Mesothelial cell of epicardium (in vitro differentiated cells): ENCODE measurements at places on chromosomes 5 and 9.

GRCh38 chr5:66960369-66961137 is 236.0 kb downstream of the CD180 start:
- DNase-seq = no peak
- H3K27me3 ChIP-seq = no peaks in the 10 kb centered on the region
- H3K27ac ChIP-seq = peak overlapping the region; percentile 86
- no peaks in the 10 kb centered on the region for H3K36me3 ChIP-seq

DNA sequence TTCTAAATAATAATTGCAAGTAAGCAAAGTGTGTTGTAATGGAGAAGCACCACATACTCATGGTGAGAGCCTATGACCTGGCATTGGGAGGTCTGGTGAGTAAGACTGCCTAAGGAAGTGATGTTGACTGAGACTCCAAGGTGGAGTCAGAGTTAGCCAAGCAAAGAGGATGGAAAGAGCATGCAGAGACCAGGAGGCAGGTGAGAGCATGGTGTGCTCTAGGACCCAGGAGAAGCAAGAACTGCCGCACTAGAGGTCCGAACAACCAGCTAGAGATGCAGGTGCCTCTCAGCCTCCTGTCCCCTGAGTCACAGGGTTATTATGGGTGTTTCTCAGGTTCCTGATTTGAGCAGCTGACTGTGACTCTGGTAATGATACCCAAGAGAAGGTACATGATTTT is 27.3 kb downstream of the ANP32B start:
- no peaks in the 10 kb centered on the region for H3K27me3 ChIP-seq
- peaks cover 51% of the 10 kb centered on the region for H3K36me3 ChIP-seq
- H3K27ac ChIP-seq = no peak overlapping the region
- H3K4me3 ChIP-seq = no peak overlapping the region
- no peaks in the 10 kb centered on the region for H3K4me1 ChIP-seq

DNA sequence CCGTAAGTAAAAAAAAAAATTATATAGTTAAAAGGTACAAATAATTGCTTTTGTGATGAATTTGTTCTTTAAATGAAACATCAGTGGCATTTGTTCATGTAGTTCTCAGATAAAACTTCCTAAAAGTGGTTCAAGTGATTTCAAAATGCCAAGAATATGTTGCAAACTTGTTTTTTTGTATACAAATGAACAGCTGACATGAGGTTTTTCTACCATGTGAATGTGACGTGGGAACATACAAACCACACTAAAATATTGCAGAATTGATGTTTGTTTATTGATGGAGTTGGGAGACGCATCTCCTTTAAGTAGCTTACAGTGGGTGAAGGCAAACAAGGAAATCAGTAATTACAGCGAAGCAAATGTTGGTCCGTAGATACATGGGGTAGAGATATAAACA is 16.9 kb downstream of the BASP1 start:
- no peaks in the 10 kb centered on the region for H3K27me3 ChIP-seq
- peaks cover 35% of the 10 kb centered on the region for H3K36me3 ChIP-seq
- peaks cover 20% of the 10 kb centered on the region for H3K4me1 ChIP-seq
- no peak overlapping the region for H3K4me3 ChIP-seq

DNA sequence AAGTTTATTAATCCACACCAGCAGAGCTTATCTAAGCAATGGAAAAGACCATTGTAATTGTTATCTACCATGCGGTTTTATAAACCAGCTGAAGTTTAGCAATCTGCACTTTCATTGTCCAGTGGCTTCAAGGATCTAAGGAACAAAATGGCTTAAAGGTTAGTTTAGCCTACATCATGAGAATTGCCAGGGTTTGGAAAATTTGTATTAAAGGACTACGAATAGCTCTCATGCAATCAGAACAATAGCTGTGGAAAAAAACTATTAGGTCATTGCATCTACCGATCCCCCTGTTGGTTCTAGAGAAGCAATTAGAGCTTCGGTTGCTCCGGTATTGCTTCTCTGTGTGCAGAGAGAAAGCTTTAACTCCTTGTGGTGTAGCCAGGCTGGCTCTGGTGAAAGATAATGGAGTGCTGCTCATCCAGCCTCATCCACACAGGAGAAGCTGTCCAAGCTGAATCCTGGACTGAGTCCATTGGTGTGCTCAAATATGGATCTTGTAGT is 86.3 kb upstream of the SLC12A2 start:
- H3K4me1 ChIP-seq = peaks cover 1% of the 10 kb centered on the region
- H3K27ac ChIP-seq = no peak overlapping the region
- H3K27me3 ChIP-seq = no peaks in the 10 kb centered on the region

DNA sequence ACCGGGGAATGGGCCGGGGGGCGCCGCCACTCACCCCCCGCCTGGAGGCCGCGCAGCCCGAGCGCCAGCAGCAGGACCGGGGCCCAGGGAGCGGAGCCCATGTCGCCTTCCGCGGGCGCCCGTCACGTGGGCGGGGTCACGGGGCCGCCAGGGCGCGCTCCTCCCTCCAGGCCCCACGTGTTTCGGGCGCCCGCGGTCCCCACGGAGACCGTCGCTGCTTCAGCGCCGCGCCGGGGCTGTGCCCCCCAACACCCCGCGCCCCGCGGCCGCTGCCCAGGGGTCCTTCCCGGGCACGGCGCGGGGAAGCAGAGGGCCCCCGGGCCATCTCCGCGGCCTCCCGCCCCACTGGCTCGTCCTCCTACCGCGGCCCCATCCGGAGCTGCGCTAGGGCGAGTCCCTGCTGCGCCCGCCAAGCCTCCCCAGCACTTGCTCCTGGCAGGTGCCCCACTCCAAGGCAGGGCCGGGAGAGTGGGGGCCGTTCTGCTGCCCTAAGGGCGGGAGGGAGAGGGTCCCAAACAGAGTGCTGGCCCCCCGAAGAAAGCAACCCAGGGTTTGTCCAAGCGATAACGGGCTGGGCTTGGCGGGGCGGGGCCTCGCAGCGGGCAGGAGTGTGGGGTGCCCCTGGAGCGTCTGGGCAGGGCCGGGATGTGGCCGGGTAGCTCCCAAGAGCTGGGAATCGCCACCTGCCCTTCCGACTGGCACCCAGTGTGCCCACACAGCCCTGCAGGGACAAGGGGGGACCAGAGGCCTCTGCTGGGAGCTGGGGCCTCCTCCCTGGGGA is at the start of gene DPP7:
TSS of gene DPP7 (minus strand) at position 121 of the 781 bp plus-strand sequence. CDS start at position 101, 20 bp downstream.
- DNase-seq = peak; percentile 26
- H3K4me1 ChIP-seq = peaks cover 14% of the 10 kb centered on the region
- no peak within 1 kb of the TSS for H3K27ac ChIP-seq
- H3K27me3 ChIP-seq = no peaks in the 10 kb centered on the region
- H3K36me3 ChIP-seq = peaks cover 3% of the 10 kb centered on the region

GRCh38 chr9:135297456-135298075 is 182.0 kb upstream of the PPP1R26 start:
- H3K36me3 ChIP-seq = no peaks in the 10 kb centered on the region
- H3K4me1 ChIP-seq = no peaks in the 10 kb centered on the region
- no peak overlapping the region for H3K4me3 ChIP-seq
- no peak overlapping the region for H3K27ac ChIP-seq

- DNase-seq = no peak
- no peak overlapping the region for H3K4me3 ChIP-seq
- H3K4me1 ChIP-seq = peaks cover 7% of the 10 kb centered on the region
Measured at GRCh38 chr9:113753398-113754119, 122.5 kb upstream of the ZNF618 start.

DNA sequence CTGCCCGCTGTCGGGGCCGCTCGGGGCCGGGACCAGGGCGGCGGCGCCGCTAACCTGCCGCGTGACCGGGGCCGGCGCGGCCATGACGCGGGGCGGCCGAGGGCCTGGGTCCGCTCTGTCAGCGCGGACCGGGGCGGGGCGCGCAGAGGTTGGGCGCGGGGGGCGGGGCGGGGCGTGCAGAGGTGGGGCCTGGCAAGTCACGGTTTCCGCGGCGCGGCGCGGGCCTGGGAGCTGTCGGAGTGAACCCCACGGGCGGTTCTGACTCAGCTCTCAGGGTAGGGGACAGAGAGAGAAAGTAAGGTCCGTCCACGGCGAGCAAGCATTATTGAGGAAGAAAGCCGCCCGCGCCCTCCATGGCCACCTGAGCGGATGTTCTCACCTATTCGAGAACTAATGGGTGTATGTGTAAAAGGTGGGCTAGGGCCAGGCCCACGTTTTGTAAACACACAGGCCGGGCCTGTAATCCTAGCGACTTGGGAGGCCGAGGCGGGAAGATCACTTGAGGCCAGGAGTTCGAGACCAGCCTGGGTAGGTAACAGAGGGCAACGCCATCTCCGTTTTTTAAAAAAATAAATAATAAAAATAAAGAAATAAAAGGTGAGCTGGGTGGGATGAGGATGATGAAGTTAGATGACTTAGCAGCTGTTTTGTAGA is at the start of gene PRXL2C:
TSS of gene PRXL2C (minus strand) at position 120 of the 654 bp plus-strand sequence. CDS start at position 84, 36 bp downstream.
- H3K4me3 ChIP-seq = peak within 1 kb of the TSS; percentile 88
- DNase-seq = peak; percentile 60

GRCh38 chr5:36422952-36423351 is 121.2 kb upstream of the RANBP3L start:
- no peak overlapping the region for H3K4me3 ChIP-seq
- H3K27me3 ChIP-seq = no peaks in the 10 kb centered on the region
- peaks cover 42% of the 10 kb centered on the region for H3K4me1 ChIP-seq
- H3K27ac ChIP-seq = peak overlapping the region; percentile 78
- no peaks in the 10 kb centered on the region for H3K36me3 ChIP-seq

DNA sequence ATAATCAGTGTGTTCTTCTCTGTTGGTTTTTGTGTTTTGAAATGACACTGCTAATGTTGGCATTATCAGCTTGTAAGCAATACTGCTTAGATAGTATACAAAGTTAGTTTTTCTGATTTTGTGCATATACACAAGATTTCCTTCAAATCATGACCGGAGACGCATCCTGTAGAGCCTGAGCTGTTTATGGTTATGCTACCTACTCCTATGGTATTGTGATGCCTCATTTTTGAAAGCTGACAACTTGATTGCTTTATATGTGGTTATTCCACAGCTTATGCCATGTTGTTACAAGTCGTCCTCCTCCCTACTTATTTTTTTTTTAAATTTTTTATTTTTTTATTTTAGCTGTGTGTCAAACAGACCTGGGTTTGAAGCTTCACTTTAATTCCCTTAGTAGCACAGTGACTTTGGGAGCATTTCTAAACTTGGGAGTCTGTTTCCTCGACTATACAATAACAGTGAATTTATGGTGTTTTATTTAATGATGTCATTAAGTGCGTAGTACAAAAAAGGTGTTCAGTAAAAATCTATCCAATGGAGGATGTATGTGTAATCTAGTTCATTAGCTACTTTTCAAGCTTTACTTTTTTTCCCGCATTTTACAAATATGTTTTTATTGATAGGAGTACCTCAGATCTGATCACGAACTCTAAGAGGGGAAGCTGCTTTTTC is 59.5 kb downstream of the PARP8 start:
- no peak overlapping the region for H3K27ac ChIP-seq
- no peak overlapping the region for H3K4me3 ChIP-seq
- no peak for DNase-seq
- no peaks in the 10 kb centered on the region for H3K27me3 ChIP-seq

- H3K27me3 ChIP-seq = no peaks in the 10 kb centered on the region
- DNase-seq = no peak
- H3K4me3 ChIP-seq = peak overlapping the region; percentile 55
- no peaks in the 10 kb centered on the region for H3K36me3 ChIP-seq
- no peak overlapping the region for H3K27ac ChIP-seq
Measured at GRCh38 chr9:69034071-69034470, 1.5 kb upstream of the FXN start.

DNA sequence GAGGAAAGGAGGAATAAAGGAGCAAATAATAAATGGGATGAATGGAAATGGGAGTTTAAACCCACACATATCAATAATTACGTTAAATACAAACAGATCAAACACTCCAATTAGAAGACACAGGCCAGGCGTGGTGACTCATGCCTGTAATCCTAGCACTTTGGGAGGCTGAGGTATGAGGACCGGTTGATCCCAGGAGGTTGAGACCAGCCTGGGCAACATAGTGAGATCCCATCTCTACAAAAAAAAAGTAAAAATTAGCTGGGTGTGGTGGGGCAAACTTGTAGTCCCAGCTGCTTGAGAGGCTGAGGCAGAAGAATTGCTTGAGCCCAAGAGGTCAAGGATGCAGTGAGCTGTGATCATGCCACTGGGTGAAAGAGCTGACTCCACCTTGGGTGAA is 3.7 kb downstream of the BAAT start:
- H3K4me1 ChIP-seq = peaks cover under 1% of the 10 kb centered on the region
- no peaks in the 10 kb centered on the region for H3K27me3 ChIP-seq
- H3K4me3 ChIP-seq = no peak overlapping the region
- H3K27ac ChIP-seq = no peak overlapping the region
- peaks cover 19% of the 10 kb centered on the region for H3K36me3 ChIP-seq

DNA sequence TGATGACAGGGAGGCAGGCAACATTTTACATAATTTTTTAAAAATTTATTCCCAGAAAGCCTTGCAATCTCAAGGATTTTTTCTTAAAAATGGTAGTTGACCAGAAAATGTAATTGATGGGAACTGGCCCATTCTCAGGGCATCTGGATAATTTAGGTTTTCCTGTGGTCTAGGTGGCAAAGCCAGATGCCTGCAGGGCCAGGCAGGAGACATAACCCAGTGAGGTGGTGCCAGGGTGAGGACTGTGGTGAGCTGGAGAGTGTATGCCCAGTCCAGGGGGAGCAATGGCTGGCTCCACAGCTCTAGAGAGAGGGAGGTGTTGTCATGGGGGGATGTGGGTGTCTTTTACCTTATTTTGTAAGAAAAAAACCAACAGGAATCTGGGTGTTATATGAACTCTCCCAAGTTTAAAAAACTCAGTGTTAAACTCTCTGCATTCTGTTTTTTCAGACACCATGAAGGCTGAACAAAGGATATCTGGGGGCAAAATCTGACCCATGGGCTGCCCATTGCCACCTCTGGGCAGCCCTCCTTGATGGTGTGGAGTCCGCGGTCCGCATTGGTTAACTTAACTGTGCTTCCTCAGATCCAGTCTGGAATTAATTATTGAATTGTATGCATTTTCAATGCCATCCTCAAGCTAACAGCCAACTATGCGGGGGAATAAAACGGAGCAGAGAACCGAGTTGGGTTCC is 43.9 kb downstream of the BOD1 start:
- DNase-seq = no peak
- H3K4me3 ChIP-seq = peak overlapping the region; percentile 20
- peaks cover 13% of the 10 kb centered on the region for H3K4me1 ChIP-seq
- no peak overlapping the region for H3K27ac ChIP-seq
- peaks cover 12% of the 10 kb centered on the region for H3K27me3 ChIP-seq

GRCh38 chr5:172140866-172141265 is 47.2 kb downstream of the STK10 start:
- no peak overlapping the region for H3K27ac ChIP-seq
- H3K36me3 ChIP-seq = peaks cover 8% of the 10 kb centered on the region
- H3K4me1 ChIP-seq = peaks cover 9% of the 10 kb centered on the region
- no peak overlapping the region for H3K4me3 ChIP-seq
- H3K27me3 ChIP-seq = no peaks in the 10 kb centered on the region

- H3K27me3 ChIP-seq = no peaks in the 10 kb centered on the region
- no peak overlapping the region for H3K27ac ChIP-seq
- no peak overlapping the region for H3K4me3 ChIP-seq
- DNase-seq = no peak
Measured at GRCh38 chr9:136416427-136416826, 6.0 kb downstream of the PMPCA start.

DNA sequence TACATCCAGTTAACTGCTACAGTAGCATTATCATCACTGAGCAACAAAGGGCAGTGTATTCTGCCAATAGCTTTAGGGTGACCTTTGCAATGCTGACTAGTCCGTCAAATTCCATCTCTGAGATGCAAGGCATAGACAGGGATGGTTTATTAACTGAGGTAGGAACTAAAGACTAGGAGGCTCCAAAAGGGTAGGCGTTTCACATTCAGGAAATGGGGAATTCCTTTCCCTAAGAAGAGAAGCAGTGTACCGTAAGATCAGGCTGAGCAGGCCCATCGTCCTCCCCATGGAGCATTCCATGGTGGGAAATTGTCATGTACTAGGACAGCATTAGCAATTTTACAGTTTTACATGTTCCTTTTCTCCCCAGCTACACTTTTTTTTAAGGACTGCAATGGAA is 157.7 kb downstream of the BNC2 start:
- no peaks in the 10 kb centered on the region for H3K36me3 ChIP-seq
- H3K27ac ChIP-seq = no peak overlapping the region
- H3K4me1 ChIP-seq = peaks cover 54% of the 10 kb centered on the region
- DNase-seq = no peak
- no peak overlapping the region for H3K4me3 ChIP-seq
